NCI-H1436 treated with DMSO at 0.1 percent for 48 hours (cell line): ENCODE measurements at places on chromosomes 6 and 20.

DNA sequence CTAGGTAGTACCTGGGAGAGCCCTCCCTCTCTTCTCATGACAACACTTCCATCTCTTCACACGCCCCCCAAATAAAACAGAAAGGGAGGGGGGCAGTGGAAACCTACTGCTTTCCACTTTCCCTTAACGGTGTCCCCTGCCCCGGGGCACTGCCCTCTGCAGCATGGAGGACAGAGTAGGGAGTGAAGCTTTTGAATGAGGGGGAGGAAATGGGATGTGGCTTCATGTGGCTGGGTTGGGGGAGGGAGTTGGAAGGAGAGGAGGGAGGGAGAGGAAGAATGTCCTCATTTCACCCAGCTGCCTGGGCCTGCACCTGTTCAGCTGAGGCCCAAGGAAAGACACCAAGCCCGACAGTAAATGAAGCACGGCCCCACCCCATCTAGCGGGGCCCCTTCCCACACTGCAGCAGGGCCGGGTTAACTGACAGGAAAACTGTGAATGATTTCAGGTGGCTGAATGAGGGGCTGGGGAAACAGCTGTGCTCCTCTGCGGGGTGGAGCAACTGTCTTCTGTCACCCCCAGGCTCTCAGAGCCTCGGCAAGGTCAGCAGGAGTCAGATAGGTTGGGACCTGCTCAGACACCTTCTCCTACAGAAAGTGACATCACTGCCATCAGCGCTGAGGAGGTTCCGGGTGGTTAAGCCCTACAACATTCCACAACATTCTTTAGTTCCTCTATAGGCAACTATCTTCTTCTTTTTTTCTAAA, 40.0 kb upstream of the TAF8 start:
- DNase-seq, result peak; percentile 22

GRCh38 chr6:15879371-15880261, 216.8 kb upstream of the DTNBP1 start:
- DNase-seq, result no peak

GRCh38 chr6:139648430-139649000, 274.1 kb upstream of the CITED2 start:
- DNase-seq, result no peak

DNA sequence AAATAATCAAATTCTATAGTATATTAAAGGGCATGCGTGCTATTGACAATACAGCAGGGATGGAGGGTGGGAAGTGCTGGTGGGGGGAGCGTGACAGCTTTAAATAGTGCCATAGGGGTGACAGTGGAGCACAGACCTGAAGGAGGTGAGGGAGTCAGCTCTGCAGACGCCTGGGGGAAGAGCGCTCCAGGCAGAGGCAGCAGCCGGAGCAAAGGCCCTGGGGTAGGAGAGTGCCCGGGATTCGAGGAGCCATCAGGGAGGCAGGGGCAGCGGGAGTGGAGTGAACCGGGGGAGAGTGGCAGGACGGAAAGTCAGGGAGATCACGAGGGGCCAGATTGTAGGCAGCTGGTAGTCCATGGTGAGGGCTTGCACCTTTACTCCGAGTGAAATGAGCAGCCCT, 78.4 kb upstream of the CCDC167 start:
- DNase-seq, result no peak

DNA sequence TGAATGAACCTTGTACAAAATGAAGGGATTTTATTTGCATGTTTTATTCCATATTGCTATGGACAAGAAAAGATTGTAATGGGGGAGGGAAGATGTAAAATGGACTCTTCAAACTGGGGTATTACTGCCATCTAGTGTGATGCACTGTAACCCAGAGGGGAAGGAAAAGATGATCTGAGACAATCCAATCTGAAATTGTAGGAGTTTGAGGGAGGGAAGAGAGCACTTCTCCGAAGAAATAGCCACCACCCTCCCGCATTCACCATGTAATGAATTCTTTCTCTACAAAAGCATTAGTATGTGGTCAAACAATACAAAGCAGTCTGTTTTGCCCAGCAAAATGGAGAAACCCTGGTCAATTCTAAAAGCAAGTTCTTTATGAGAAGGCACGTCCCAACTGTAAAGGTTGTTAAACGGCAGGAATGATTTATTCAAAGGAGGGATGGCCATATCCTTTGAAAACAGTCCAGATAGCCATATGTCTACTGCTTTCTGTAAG, 679.5 kb upstream of the NRSN1 start:
- peak; percentile 40 for DNase-seq

DNA sequence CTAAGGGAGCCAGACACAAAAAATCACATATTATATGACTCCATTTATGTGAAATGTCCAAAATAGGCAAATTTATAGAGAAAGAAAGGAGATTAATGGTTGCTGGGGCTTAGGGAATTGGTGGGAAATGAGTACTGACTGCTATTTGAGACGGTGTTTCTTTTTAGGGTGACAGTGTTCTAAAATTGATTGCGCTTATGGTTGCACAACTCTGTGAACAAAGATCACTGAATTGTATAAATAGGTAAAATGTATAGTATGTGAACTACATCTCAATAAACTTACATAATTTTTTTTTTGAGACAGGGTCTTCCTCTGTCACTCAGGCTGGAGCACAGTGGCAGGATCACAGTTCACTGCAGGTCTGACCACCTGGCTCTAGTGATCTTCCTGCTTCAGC, 45.4 kb downstream of the REV3L start:
- DNase-seq, result no peak

DNA sequence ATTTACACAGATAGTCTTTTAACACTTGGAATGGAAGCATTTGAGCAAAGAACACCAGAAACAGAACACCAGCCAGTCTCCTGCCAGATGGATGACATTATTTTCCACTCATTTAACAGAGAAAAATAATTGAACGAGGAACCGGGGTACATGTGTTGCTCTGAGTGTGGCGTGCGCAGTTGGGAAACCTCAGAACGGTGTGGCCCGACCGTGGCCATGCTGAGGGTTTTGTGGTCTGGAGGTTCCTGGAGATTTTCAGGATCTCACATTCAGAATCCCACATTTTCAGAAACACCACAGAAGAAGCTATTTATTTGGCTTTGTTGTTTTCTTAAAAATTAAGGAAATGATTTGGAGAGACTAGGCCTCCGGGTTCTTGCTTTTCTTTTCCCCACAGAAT, 126.9 kb upstream of the QKI start:
- no peak for DNase-seq

DNA sequence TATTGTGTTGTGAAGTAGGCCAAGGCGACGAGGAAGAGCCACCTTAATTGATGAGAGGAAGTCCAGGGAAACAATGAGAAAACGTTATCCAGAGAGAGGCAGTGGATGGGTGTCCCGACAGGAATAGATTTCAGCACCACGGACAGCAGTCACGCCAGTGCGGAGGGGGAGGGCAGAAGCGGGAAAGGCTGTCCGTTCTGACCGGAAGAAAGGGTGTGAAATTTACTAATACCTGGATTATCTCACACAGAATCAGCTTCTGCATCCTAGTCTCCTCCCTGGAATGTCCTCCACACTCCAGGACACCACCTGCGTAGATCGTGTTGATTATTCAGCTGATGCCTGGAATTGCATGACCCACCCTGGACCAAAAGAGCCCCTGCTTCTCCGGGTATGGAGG, 7.4 kb upstream of the BPIFA3 start:
- DNase-seq, result no peak

DNA sequence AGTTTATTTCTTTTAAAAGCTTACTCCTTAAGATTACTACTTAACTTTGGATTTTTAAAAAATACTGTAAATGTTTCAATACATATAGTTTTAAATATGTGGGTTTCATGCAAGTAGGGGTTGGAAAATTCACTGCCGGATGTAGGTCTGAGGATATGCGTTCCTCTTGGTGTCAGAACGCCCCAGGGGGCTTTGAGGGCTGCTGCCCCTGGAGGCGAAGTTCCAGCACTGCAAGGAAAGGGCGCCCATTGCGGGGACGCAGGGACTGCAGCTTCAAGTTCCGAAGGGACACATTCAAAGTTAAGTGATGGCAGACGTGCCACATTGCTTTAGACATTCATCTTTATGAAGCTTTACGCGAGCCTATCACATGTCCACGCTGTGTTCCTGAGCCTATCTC, 152.9 kb downstream of the SOD2 start:
- DNase-seq, result no peak

DNA sequence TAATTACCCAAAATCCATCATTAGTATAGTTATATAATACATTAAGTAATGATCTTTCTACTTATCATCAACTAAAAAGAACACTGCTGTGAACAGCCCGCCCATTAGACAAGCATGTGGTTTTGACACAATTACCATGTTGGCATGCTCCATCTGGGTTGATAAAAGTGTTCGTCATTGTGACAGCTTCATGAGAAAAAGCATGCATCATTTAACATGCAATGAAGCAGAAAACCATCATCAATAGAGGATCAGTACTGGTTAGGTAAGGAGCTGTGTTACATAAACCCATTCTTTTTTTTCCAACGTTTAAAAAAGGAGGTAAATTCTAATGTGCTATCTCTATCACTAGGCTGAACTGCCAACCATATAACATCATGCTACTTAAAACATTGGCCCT, 101.9 kb downstream of the EPB41L2 start:
- DNase-seq, result no peak

- no peak for DNase-seq
Observed at GRCh38 chr6:50602292-50602691, 111.0 kb upstream of the TFAP2D start.

DNA sequence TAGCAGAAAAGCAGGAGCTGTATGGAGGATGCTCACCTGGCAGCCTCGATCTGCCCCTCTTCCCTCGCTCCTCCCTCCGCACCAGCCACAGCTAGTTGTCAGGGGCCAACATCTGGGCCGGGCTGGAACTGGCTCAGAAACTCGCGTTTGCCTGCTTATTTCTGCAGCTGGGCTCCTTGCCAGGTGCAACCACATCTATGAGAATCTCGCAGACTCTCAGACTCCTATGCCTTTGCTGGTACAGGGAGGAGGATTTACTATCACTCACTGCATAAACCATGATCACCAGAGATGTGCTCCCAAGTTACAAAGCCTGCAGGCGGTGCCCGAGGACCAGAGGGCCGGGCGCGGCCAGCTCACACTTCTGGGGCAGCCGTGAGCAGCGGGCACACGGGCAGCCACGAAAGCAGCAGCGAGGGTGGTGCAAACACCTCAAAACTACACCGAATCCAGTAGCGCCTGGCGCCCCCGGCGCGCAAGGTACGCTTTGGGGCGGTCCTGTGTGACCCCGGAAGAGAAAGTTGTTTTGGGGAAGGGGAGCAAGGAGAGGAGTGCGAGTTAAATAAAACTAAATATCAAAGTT, 577 bp upstream of the LRRC1 start:
- DNase-seq, result no peak

DNA sequence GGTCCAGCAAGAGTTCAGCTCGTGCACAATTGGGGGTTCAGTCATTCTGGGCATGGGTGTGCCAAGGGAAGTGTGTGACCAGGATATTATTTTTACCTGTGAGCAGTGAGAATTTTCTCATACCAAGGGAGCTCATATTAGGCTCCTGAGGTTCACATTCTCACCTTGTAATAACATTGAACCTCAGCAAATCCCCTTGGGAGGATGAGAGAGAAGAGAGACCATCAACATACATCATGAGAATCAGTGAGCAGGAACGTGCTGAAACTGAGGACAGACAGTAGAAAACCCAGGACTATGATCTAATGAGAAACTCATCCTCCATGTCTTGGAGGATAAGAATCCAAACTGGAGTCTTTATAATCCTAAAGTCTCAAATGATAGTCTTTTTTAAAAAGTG, 33.4 kb upstream of the XRN2 start:
- no peak for DNase-seq

GRCh38 chr6:87407561-87407900, 241 bp upstream of the CFAP206 start:
- DNase-seq, result no peak

GRCh38 chr6:9116026-9116425, 680.7 kb upstream of the SLC35B3 start:
- no peak for DNase-seq
